ENCODE measurements at places on chromosomes 5 and 9. TPM values are rescaled to one million over a fixed set of nuclear protein-coding genes. Genes with fewer than 3 reads are reported as not detected.
A peak's percentile ranks its signal among the peaks of the same experiment; 100 is the strongest.

The FGFR4 gene
- total RNA-seq: 1.9 TPM

DNA sequence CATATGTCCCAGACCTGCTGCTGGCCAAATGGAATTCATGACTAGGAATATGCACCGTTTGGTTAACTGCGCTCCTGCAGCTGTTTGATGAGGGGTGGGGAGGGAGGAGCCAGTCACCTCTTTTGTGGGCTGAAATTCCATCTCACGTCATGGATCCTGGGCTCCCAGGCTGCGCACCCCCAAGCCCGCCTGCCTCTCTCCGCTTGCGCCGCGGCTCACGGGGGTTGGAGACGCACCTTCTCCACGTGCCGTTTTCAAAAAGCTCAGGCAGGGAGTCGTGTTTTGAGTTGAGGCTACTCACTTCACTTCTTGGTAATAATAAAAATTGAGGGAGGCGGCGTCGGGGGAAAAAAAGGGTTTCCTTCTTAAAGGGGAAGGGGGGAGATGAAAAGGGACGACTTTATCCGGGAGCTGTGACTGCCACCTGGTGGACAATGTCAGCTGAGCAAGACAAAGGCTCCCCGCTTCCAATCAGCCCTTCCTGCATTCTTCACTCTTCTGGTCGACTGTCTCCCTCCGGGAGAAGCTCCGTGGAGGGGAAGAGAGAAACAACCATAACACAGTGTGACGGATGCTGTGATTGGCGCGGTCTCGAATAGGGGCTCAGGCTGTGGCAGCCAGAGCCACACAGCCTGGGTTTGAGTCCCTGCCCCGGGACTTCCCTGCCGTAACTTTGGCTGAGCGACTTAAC is 15.9 kb upstream of the C5orf47 start:
- DNase-seq: peak; percentile 73

DNA sequence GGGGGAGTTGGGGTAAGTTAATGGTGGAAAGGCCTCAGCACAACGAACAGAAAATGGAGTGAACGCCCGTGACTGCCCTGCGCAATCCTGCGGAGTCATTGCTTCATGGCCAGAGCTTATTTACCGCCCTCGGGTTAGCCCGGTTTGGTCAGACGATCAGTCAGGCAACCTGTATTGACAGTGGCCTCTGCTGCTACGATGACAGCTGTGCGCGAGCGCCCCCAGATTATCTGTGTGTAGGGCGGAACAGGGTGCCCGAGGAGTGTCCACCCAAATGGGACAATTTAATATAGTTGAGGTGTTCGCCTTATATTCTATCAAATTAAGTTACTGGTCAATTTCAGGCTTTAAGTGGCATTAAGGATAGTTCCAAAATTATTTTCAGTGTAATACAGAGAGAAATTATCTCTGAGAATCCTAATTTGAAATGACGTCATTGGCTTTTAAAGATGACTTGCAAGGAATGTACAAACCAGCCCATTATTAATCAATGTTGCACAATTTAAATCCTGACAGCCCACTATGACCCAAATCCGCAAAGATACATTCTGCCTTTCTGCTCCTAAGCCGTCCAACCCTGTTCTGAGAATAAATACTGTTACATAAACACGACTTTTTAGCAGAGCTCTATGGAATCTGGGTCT is 879 bp upstream of the UBQLN1 start:
- DNase-seq: peak; percentile 55

- no peak for DNase-seq
Measured at GRCh38 chr5:67100301-67100700, 96.3 kb downstream of the CD180 start.

- peak; percentile 48 for DNase-seq
Measured at GRCh38 chr5:169290895-169291294, 10.0 kb downstream of the SLIT3 start.

DNA sequence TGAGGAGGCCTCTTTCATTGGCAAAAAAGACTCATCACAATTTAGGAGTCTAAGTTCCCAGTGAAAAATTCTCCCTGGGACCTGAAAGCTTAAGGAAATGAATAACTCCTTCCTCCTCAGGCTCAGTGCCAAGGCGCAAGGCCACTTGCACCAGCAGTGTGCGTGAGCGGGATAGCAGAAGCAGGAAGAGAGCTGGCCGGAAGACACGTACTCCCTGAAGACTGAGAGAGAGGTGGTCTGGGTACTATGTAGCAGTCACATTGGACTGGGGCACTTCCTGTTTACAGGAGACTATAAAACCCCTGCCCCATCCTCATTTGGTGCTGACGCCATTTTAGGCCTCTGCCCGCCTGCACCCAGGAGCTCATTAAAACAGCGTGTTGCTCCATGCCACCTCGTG is 66.3 kb upstream of the IL33 start:
- no peak for DNase-seq

DNA sequence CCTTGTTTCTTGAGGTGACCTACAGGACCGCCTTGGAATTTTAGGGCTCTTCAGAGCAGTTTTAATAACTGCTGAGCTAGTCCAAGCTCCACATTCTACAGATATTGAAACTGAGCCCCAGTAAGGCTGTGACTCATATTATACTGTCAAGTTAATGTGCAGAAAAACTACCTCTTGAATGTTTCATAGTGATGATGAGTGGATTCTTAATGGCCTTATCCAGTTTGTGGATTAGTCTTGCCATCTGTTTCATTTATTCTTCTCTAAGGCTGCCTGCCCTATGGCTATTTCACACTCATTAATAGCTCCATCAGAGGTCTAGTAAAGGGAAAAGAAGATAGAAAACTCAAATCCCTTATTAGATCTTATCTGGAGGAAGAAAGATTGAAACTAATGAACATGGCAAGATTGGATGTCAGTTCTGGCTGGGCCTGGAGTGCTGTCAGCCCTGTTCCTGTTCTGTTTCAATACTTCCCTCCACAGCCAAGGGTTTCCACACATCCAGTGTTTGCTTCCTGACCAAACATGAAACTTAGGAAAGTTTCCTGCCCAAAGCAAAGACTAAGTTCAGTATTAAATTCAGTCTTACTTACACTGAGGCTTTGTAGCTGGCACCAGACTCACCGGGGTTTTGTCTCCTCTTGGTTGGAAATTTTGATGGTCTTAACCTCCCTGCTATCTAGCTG is 215.6 kb upstream of the DMAC1 start:
- DNase-seq: no peak

DNA sequence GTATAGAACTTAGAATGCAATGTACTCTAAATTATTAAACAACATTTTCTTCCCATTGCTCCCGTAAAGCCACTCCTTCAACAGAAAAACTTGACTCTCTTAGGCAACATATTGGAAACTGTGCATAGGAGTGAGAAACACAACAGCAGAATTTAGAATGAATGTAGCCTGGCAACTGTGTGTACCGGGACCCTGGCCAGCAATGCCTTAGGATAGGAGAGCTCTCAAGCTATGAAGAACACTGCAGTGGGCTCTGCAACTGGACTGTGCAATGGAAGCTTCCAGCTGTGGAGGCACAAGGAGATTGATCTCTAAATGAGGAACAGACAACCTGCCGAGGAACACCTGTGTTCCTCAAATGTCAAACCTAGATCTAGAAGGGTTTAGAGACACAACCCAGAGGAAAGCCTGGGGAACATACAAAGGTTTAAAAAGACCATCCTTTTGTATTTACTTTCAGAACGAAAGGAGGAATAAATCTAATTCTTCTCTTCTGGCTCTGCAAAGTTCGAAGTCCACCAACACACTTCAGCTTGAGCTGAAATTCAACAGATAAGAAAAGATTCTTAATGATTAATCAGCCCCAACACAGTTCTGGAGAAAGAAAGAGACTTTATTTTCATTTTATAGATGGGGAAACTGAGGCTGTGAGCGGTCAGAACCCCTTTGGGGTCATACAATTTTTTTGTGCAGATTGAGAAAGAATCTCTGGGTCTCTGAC is 51.5 kb upstream of the ARL15 start:
- no peak for DNase-seq

DNA sequence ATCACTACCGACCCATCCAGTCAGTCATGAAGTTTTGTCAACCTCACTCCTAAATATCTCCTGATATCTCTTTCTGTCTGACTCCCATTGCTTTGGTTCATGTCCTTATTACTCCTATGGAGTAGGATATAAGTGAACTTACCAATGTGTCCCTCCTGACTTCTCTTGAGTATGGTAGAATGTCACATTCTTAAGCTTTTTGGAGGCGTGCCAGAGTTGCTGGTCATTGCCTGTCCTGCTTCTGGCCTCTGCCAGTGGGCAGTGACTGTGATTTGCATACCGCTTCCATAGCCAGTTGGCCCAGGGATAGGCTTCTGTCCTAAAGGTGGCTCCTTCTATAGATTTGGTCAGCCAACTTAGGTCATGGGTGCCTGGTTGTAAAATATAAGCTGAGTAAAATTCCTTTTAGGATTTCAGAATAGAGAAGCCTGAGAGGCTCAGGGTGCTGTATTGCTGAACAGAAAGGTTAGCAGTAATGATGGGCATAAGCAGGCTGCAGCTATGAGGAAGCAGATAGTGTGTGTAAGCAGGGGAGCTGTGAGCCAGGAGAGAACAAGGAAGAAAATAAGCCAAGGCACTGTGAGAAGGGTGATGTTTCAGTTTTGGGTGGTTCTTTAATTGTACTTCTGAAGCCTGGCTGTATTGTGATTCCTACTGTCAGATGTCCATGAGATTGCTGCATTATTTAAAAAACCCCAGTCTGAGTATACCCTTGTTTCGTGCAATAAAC is 16.1 kb upstream of the MARCHF3 start:
- DNase-seq: no peak

The CD14 gene
- 0.96 TPM for total RNA-seq

DNA sequence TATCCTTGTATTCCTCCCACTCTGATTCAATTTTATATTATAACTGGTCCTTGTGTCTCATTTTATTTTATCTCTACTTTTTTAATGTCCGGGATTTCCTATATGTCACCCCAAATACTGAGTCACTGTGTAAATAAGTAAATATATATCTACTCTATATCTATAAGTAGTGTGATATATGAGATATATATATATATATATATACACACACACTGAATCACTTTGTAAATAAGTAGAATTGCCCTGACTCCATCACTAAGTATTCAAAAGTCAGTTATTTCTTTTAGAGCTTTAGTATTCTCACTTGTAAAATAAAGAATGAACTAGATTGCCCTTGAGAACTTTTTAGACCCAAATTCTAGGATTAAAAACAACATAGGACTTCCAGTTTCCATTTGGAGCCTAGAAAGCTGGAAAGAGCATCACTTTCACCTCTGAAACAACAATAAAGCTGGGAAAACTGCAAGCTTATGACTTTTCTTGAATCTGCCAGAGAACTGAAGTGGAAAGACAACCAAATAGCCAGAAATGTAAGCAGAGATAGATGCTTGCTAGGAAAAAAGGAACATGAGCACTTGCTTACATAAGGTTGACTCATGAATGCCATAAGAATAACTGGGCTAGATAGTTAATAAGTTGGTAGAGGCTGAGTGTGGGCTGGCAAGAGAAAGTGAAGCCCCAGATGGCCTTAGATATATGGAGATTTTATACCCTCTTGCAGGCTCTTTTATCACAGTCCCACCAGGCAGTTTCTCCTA is 171.1 kb upstream of the TLX3 start:
- no peak for DNase-seq

- DNase-seq: no peak
Measured at GRCh38 chr5:179696603-179697002, 2.2 kb upstream of the CANX start.

The RNF208 gene
- total RNA-seq: not detected

The CRB2 gene
- total RNA-seq: not detected
